Central memory CD4-positive, alpha-beta T cell (primary cell): ENCODE measurements at places on chromosomes 4 and X.

- DNase-seq: no peak
Measured at GRCh38 chr4:43251841-43252240, 359.3 kb downstream of the GRXCR1 start.

- DNase-seq: no peak
Measured at GRCh38 chr4:68655764-68656444, 14.5 kb downstream of the UGT2B15 start.

DNA sequence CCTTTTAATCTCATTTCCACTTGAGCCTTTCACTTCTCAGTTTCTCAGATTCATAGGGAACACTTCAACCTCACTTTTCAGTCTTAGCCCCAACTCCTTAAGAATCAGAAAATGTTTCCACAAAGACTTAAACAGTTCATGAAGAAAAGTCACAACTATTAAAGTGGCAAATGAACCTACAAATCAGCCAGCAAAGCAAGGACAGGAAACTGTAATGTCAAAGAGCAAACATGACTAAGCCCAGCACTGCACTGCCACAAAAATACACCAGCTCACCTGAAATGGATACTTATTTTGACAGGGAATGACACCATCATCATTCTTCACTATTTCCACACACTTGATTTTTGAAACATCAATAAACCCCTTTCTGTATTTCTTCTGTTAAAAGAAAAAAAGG lies 41.8 kb upstream of the TXK start:
- no peak for DNase-seq

DNA sequence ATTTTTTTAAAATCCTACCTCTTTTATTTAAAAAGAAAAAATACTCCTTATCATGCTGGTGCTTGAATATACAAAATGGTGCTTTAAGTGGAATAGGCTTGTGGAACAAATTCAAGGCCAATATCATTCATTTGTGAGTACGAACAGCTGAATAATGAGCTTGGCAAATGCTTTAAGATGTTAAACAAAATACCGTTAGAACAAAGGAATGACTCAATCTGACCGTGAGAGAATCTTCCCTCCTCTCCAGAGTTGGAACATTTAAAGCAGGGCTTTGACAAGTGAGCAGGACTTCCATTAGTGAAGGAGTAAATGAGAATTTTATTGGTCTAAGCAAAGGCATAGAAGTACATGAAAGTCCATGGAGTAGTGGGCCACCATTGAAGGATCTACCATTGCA lies 74.5 kb downstream of the DCLK2 start:
- DNase-seq: no peak

DNA sequence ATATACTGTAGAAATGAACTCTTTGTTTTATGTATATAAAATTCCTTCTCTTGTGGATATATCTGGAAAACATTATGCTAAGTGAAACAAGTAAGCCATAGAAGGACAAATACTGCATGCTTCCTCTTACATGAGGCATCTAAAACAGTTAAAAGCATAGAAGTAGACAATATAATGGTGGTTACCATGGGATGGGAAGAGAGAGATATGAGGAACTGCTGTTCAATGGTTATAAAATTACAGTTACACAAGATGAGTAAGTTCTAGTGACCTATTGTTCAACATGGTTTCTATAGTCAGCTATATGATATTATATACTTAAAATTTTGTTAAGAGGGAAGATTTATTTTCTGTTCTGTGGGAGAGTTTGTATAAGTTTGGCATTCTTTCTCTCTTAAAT lies 43.4 kb downstream of the HTRA3 start:
- no peak for DNase-seq

DNA sequence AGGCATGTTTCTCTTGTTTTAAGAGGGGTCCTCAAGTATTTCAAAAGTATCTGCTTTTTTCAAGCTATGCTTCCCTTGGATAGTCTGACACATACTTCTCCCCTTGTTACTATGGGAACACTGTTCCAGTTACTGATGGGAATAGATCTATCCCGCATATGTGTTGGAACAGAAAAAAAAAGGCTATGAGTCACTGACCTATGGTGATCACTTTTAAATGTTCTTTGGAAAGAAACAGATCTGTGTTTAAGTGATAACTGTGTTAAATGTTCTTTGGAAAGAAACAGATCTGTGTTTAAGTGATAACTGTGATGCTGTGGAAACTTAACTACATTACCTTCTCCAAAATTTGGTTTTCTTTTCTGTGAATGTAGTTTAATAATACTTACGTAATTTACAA lies 303.2 kb downstream of the TEX13C start:
- DNase-seq: no peak

DNA sequence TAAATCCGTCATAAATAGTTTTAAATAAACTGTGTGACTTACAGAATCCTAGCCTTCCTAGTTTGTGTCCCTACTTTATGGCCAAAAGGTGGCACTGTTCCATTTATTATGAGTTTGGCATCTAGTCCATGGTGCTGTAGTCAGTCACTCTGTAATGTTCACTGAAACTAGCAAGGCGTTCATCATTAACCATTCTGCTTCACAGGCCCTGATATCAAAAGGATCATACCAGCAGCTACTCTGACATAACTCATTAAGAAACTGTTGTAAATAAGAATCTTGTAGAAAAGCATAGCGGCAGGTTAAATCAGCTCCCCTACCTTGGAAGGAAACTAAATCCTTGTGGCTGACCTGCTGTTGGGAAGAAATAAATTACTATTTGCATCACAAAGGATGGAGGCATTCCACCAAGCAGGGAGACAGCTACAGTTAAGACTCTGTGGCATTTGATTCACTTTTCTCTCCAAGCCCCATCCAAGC lies 919.6 kb upstream of the DIAPH2 start:
- no peak for DNase-seq

- DNase-seq: peak; percentile 4
Measured at GRCh38 chr4:143514497-143514896, 995 bp downstream of the SMARCA5 start.

GRCh38 chr4:119087121-119087520 lies 48.5 kb upstream of the MYOZ2 start:
- DNase-seq: no peak

- DNase-seq: no peak
Measured at GRCh38 chrX:139566981-139567380, 36.4 kb downstream of the F9 start.

GRCh38 chrX:39152106-39152649 lies 350.9 kb downstream of the MID1IP1 start:
- DNase-seq: no peak

DNA sequence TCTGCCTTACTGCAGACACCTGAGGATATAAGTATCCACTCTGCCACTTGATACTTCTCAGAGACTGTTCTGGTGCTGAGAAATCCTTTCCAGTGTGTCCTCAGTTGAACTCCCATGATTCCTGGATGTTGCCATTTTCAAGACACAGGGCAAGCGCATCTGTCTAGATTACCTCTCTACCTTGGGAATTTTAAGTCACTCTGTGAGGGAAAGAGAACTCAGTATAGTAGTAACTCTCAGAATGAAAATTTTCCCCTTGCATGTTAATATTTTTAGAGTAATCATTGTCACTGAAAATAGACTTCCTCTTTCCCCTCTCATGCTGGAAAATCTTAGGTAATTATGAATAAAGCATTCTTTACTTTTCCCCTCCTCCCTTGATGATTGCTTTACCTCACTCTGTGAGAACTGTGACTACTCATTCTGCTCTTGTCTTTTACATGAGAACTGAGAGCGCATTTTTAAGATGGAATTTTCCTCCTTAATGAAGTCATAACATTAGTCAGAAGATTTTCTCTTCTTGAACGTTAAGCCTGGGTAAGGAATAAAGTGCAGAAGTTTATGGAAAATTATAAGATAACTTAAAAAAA lies 45.0 kb downstream of the TET2 start:
- no peak for DNase-seq

- DNase-seq: no peak
Measured at GRCh38 chr4:14790494-14790893, 211.8 kb upstream of the CPEB2 start.

GRCh38 chr4:148773313-148773712 lies 331.1 kb upstream of the NR3C2 start:
- no peak for DNase-seq

DNA sequence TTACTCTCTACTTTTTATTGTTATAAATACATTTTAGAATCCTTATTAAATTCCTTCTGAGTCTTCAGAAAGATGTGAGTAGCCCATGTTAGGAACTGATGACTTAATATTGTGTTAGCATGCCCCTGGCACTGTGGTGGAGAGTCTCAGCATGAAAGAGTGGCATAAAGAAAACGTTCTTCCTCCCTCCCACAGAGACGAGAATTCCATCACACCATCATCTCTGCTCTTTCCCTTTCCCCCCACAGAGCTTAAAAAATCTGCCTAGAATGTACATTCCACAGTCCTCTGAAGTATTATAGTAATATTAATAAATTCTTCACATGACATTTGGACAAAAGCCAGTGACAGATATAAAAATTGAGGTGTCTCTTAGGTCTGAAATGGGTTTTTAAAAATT lies 117.8 kb upstream of the DKK2 start:
- no peak for DNase-seq

DNA sequence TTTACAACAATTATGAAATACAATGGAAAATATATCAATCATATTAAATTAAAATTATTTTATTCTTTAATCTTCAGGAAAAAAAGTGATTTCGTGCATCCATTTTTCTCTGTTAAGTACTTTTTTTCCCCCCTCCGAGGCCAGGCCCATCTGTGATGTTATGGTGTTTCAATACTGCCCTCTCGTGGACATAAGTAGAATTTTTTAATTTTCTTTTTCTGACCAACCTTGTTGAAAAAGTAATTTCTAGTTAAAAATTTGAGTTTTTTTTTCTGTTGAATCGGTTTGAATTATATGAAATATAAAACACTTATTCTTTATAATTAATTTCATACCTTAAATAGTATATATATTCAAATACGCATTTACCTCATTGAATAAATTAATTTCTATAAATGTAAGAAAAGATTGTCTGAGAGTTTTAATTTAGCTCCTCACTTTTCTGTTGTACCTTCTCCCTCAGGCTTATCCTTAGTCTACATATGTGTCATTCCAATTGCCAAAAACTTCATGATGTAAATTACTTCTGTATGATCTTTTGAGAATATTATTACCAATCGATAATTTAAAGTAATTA lies 175.8 kb upstream of the TECRL start:
- no peak for DNase-seq

DNA sequence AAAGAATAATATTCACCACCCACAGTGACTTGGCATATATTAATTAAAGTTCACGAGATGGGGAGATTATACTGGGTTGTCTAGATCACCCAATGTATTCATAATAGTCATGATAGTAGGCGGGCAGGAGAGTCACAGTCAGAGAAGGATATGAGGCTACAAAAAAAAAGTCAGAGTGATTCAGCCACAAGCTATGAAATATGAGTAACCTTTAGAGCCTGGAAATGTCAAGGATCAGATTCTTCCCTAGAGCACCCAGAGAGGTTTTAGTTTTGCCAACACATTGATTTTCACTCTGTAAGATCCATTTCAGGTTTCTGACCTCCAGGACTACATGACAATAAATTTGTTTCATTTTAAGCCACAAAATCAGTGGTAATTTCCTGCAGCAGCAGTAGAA lies 501.9 kb downstream of the GABRG1 start:
- no peak for DNase-seq

DNA sequence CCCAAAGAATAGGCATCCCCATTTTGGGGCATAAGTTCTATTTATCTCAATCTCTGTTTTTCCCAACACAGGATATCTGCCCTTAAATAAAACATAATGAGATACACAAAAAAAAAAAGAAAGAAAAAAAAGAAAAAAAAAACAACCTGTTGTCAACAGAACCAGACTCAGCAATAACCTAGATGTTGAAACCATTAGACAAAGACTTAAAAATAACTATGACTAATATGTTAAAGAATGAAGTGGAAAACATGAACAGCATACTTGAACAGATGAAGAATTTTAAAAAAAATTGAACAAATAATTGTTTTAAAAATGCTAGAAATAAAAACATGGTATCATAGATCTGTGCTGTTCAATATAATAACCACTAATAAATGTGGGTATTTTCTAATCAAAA lies 93.4 kb upstream of the RXFP1 start:
- DNase-seq: no peak

GRCh38 chrX:107730991-107731766 lies 44.4 kb downstream of the TSC22D3 start:
- no peak for DNase-seq

DNA sequence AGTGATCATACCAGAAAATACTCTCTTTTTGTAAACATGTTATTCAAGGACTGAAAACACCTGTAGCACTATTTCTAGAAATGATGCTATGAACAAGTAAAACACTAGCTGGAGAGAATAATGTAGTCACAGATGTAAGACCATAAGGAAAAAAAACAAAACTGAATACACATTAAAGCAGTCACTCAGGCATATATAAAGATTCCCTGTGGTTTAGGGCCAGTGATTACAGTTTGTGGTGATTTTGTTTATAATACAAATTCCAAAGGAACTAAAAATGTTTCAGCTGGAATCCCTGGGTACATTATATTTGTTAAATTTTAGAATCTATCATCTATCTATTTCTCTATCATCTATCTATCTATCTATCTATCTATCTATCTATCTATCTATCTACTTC lies 777.8 kb upstream of the FRG1 start:
- DNase-seq: no peak

DNA sequence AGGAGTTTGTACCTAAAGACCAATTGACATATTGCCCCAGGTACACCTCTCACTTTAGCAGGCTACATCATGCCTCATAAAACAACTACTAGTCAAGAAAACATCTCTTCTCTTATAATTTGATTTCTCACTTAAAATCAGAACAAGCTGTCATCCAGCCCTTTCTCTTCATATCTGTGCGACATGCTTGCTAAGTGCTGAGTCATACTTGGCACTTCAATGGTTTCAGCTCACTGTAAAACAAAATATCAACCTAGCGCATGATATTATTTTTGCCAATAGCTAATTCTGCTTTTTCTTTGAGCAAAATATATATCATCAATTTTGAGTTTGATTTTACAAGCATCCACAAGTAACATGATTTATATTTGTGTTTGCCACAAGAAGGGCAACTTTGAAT lies 27.9 kb upstream of the FUNDC1 start:
- DNase-seq: no peak

DNA sequence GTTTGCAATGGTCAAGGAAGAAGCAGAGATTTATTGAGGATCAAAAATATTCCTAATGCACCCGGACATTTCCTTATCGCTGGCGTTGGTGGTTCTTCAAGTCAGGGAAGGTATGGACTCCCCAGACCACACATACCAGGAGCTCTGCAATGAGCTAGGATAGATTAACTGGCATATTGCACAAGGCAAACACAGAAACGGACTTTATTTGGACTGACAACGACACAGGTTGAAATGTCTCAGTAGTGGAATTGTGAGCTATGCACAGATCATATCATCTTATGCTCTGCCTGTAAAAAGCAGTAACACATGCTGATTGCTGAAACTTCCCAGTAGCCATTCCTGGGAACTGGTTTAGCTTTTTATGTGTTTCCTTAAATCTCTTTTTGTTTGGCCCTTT lies 1.7 kb downstream of the TSPAN7 start:
- DNase-seq: no peak

- DNase-seq: no peak
Measured at GRCh38 chr4:147802346-147802745, 70.5 kb downstream of the ARHGAP10 start.

GRCh38 chr4:28636971-28637370 lies 1776.3 kb downstream of the STIM2 start:
- no peak for DNase-seq
